ENCODE measurements at places on chromosomes 5 and 9.
A peak's percentile ranks its signal among the peaks of the same experiment; 100 is the strongest.

DNA sequence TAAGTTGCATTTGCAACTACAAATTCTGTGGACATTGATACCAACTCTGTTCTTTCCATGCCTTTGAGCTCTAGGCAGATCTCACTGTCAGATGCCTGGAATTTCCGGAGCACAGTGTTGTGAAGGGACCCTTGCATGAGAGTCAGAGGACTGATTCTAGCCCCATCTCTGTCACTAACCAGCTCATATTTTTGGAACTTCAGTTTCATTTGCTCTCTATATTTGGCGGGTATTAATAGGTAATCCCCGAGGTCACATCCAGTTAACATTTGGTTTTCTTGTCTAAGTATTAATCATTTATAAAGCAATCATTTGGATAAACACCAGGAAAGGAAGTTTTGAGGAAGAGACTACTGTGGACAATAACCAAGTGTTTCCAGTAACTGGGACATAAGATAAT is 115.7 kb downstream of the MAN2A1 start:
- no peak for DNase-seq

DNA sequence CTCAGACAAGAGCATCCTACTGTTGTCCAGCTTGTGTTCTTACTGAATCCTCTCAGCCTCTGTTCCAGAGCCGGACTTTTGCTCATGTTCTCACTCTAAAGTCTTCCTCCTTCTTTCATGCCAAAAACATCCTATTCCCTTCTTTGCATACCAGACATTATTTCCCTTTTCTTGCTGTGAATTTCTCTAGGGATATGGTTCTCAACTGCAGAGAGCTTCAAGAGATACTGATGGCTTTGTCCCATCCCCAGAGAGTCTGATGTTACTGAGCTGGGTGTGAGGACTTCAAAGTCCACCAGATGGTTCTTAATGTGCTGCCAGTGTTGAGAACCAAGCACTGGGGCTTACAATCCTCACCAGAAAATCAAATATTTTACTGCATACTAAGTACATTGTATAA is 98.6 kb upstream of the FER start:
- DNase-seq: no peak

DNA sequence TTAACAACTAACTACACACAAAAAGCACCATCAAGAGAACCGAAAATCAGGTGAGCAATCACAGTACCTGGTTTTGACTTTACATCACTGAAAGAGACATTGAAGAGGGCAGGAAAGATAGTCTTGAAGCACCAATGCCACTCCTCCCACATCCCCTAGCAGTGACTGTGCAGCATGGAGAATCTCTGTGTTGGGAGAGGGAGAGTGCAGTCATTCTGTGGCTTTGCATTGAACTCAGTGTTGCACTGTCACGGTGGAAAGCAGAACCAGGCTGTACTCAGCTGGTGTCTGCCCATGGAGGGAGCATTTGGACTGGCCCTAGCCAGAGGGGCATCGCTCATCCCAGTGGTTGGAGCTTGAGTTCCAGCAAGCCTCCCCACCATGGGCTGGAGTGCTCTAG is 40.4 kb downstream of the C5 start:
- no peak for DNase-seq

DNA sequence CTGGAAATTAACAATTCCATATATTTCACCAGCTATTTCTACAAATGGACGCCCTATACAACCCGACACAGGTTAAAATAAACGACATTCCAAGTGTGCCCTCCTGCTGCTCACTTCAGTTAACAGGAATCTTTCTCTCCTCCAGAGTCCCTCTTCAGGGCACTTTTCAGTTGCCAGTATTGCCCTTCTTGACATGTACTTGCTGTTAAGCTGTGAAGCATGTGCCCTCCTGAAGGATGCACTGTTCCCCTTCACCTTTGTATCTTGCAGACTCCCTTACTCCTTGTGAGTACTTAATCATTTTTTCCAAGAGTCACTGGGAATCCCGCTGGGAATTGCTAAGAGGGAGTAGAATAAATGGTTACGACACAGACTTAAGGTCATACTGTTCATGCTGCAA is 364.1 kb downstream of the CTNND2 start:
- no peak for DNase-seq

- no peak for DNase-seq
Observed at GRCh38 chr5:89043676-89044075, 160.7 kb upstream of the MEF2C start.

DNA sequence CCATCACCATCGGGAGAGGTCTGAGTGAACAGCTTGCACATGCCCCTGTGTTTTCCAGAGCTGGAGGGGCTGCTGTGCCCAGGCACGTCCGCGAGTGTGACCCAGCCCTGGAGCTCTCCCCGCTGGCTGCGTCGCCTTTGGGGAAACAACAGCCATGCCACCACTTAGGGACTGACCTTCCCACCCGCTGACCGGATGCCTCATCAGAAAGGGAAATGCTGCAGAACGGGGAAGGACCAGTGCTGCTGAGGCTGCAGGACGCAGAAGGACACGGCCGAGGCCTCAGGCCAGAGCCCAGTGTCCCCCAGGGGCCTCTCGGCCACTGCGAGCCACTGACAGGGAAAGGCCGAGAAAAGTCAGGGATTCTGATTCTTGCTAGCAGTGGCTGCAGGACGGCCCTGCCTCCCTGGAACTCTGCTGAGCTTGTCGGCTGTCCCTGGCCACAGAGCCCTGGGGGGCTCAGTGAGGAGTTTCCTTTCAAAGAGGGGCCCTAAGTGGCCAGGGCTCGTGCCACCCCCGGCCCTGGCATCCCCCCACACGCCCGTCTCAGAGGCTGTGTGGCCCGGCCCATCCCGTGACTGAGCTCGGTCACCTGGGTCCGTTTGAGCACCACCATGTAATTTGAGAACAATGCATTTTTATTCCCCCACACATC is 130.8 kb downstream of the ZNF354C start:
- no peak for DNase-seq

GRCh38 chr5:132207778-132208177 is 19.9 kb downstream of the P4HA2 start:
- no peak for DNase-seq

GRCh38 chr5:125189531-125189941 is 443.1 kb upstream of the ZNF608 start:
- no peak for DNase-seq

- no peak for DNase-seq
Observed at GRCh38 chr5:65769539-65769938, 47.5 kb downstream of the NLN start.

DNA sequence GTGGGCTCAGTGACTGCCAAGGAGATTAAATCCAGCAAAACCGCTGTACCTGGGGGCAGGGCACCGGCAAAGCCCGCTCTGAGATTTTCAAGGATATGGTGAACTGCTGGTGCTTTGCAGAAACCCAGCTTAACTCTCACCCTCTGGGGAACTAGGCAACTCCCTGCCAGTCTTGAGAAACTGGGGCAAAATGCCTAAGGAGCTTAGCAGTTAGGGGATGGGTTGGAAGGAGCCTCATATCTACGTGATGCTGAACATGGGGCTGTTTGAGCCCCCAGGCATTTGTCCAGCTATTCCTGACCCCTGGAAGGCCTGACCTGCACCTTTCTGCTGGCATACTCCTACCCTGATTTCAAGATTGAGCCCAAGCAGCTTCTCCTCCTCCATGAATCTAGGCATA is 108.6 kb upstream of the TBC1D2 start:
- DNase-seq: no peak

DNA sequence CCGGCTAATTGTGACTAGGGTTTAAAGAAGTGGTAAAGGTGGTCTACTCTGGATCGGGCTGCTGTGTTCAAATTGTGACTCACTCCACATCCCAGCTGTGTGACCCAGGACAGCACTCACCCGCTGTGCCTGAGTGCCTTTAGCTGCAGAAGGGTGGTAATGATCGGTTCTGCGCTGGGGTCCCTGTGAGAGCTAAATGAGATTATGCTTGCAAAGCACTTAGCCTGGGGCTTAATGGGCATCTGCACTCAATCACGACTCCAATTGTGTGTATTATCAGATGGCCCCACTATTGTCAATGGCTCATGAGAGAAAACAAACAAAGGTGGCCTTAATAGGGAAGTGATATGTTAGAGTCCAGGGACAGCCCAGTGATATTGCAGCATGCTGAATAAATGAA is 25.1 kb upstream of the TBC1D2 start:
- DNase-seq: no peak

- no peak for DNase-seq
Observed at GRCh38 chr9:126498331-126498730, 115.4 kb upstream of the LMX1B start.

GRCh38 chr5:95284572-95285408 is at the start of gene MCTP1:
TSS of gene MCTP1 (minus strand) at chr5:95285094.
- peak; percentile 54 for DNase-seq

DNA sequence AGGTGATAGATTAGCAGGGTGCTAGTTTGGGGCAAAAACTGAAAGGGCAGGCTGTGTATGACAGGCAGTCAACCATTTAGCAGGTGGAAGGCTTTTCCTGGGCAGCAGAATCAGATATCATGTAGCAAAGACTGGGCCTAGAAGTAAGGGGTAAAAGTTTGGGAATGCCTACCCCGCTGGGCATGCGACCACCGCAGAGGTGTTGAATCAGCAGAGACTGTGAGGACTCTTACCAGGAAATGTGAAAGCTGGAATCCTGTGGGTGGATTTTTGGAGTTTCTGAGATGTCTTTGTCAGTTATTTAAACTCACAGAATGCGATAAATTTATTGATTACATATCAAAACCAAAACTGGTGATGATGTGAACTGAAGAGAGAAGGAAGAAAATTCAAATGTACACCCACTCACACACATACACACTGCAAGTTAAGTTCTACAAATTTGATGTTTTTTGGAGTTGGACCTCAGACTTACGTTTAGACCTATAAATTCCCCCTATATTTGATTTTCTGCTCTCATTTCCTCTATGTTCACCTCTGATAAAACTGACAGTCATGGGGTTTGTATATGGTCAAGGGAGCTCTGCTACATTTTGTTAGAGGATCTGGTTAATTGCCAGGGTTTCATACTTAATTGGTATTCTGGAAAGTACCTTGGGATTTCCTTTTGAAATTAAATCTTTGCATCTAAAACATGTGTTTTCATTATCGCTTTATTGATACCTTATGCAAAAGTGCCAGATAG is 333.6 kb downstream of the CSNK1G3 start:
- no peak for DNase-seq

GRCh38 chr5:140007311-140007710 is 35.8 kb downstream of the NRG2 start:
- no peak for DNase-seq

DNA sequence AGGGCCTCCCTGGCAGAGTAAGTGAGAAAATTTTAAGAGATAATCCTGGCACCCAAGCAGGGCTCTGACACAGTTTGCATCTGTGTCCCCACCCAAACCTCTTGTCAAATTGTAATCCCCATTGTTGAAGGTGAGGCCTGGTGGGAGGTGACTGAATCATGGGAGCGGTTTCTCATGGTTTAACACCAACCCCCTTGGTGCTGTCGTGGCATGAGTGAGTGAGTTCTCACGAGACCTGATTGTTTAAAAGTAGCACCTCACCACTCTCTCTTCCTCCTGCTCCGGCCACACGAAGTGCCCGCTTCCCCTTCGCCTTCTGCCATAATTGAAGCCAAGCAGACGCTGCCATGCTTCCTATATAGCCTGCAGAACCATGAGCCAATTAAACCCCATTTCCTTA is 80.1 kb downstream of the FBXW11 start:
- DNase-seq: no peak
